ENCODE measurements at places on chromosomes 16 and 17. TPM values are rescaled to one million over a fixed set of nuclear protein-coding genes. Genes with fewer than 3 reads are reported as not detected.
A peak's percentile ranks its signal among the peaks of the same experiment; 100 is the strongest.

DNA sequence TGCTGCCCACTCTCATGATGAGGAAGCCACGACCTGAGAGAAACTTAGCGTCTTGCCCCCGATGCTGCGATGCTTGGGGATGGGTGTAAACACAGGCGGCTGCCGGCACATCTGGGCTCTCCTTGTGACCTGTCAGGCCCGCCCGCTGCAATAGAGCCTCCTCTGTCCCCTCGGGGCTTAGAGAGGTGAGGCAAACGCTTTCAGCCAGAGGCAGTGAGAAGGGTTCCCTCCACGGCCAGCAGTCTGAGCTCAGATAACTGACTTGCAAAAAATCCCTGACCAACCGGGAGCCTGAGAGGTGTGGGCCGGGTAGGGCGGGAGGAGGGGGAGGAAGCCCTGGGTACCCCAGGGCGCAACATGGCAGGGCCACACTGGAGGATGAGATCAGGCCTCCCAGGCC is 260.6 kb downstream of the C16orf95 start:
- DNase-seq: no peak

GRCh38 chr17:12431188-12431587 is 234.5 kb upstream of the MYOCD start:
- no peak for DNase-seq

- no peak for DNase-seq
Measured at GRCh38 chr16:5412731-5413130, 315.1 kb upstream of the EEF2KMT start.

- DNase-seq: no peak
Measured at GRCh38 chr16:47473792-47474191, 12.7 kb downstream of the PHKB start.

DNA sequence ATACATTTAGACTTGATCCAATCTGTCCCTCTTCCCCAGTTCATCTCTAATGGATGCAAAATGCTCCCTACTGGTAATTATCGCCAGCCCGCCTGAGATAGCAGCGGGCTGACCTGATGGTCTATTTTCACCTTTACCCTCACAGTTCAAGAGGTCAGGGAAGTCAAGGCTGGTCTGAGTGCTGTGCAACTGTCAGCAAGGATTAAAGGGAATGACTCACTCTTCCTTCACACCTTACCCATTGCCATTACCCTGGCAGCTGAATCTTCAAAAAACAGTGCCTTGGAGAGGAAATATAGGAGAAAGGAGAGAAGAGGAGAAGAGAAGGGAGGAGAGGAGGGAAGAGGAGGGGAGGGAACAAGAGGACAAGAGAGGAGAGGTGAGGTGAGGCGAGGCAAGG is 36.3 kb downstream of the GRB7 start:
- no peak for DNase-seq

The HCRT gene
- total RNA-seq: not detected

- peak; percentile 97 for DNase-seq
Measured at GRCh38 chr17:27532269-27533263, 76.3 kb downstream of the KSR1 start.

- no peak for DNase-seq
Measured at GRCh38 chr17:67571478-67571877, 146.3 kb upstream of the NOL11 start.

GRCh38 chr17:72336026-72336803 is 215.4 kb downstream of the SOX9 start:
- peak; percentile 80 for DNase-seq

The GPS2 gene
- 55.9 TPM for total RNA-seq

The SEZ6L2 gene
- 6.8 TPM for total RNA-seq

DNA sequence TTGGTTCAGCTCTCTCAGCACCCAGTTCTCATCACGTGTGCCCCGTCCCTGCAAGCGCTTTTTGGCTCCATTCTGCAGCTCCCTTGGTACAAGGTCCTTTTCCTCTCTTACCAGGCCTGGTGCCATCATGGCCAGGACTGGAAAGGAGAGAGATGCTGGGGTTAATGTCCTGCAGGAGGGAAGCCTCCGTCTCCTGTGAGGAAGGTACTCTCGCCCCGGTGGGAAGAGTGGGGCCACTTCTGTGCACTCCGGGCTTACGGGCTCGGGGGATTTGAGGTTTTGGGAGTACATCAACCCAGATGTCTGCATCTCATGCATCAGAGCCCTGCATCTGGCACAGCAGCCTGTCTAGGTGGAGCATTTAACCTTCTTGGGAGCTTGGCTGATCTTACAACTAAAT is 10.1 kb downstream of the CTRB2 start:
- DNase-seq: no peak

- no peak for DNase-seq
Measured at GRCh38 chr16:2785101-2785991, 2.0 kb downstream of the PRSS33 start.

DNA sequence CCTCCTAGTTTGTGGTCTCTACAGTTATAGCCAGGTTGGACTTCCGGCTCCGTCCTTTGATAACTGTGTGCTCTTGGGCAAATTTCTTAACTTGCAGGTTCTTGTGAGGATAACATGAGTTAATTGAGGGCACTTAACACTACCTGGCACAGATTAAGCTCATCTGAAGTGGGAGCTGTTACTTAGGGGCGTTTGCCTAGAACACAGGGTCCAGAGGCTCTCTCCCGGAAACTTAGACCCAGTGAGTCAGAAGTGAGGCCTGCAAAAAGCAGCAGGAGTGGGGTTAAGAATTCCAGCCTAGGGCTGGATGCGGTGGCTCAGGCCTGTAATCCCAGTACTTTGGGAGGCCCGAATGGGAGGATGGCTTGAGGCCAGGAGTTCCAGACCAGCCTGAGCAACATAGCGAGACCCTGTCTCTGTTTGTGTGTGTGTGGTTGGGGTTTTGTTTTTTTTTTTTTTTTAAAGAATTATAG is 1.4 kb downstream of the MVP start:
- DNase-seq: peak; percentile 57

GRCh38 chr17:28937044-28937729 is 14.1 kb downstream of the PHF12 start:
- DNase-seq: no peak

DNA sequence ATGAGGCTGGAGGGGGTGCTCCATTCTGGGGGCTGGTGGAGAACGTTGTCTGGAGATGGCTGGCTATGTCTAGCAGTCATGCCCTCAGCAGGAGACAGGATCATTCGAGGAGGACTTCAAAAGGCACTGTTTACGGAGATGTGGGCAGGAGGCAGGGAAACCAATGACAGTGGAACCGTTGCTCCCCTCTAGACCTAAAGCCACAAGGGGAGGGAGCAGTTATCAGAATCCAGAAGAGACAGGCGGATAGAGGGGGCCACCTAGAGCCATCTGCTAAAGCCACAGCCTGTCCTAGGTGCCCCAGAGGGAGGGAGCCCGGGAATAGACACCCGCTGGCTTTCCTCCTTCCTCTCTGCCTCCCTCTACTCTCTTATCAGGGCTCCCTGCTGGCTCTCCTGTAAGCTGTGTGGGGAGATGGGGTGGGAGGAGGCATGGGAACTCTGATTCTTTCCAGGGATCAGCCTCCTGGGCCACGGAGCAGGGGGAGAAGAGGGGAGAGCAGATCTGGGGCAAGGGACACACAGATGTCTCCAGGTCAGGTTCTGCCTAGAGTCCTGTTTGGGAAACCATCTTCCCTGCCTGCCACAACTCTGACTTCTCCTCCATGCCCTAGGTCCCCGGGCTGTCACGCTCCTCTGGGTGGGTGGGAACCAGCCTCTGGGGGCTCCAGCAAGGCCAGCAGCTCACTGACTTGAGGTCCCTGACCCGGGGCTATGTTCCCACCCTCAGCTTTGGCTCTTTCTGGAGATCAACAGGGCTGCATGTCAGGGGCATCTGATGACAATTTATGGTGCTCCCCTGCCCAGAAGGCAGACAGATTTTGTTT is 42.3 kb downstream of the IRX3 start:
- no peak for DNase-seq

The PPM1E gene
- total RNA-seq: 0.88 TPM

GRCh38 chr17:59003860-59004259 is 102.8 kb downstream of the TRIM37 start:
- DNase-seq: no peak

DNA sequence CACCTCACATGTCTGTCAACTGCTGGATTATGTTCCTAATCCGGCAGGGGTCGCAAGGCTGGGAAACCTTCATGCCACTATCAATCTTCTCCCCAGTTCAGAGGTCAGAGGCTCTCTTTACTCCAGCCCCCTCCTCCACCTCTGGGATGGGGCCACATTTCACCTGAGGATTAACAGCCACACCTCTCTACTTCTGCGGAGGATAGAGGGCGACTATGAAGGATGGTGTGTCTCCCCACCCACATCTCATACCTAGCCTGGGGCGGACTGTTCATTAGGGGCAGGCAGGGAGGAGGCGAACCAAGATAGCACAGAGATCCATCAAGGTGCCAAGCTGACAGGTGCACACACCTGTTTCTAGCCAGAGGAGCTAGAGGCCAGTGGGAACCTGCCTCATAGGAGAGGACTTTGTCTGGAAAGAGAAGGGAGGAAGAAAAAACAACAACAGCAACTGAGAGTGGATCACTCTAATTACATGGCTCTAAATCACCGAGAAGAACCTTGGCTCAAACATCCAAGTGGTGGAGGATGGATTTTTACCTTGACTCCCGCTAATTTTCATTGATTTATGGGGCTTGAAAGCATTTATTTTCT is 41.9 kb upstream of the SKAP1 start:
- DNase-seq: no peak

The C16orf90 gene
- not detected for total RNA-seq

DNA sequence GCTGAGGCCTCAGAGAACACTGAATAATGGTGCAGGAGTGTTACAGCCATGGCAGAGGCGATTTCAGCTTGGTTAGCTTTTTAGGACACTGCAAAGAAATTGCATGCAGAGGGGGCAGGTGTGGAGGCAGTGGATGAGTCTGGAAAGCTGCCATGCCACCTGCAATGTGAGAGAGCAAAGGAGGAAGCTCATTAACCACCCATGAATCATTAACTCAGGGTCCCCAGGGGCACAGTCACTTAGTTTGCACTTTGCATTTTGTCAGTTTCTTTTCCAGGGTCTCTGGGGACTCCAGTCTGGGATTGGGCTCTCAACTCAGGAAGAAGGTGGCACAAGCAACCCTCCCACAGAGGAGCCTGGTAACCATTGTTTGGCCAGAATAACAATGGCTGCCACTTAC is 132.9 kb downstream of the USP31 start:
- no peak for DNase-seq

GRCh38 chr17:7186241-7186640 is 7.1 kb upstream of the ASGR1 start:
- no peak for DNase-seq

DNA sequence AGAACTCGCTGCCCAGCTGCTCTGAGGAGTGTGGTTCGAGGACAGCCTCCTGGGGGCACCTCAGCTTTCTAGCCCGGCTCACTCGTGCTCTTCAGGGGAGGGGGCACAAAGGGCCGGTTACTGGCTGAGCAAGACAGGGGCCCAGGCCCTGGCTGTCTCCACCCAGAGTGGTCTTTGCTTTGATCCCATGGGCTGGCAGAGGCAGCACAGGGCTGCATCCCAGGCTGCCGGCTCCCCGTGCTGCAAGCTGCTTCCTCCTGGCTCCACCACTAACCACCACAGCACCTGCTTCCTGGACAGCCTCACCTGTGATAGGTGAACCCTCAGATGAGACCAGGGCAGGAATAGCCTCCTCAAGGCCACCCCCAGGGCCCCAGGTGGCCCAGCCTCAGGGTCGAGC is 6.8 kb downstream of the SPPL2C start:
- DNase-seq: no peak

The DNASE1L2 gene
- not detected for total RNA-seq
